ENCODE measurements at places on chromosomes 3 and 15.

- DNase-seq, result no peak
Measured at GRCh38 chr15:31305375-31305774, 21.3 kb upstream of the KLF13 start.

- no peak for DNase-seq
Measured at GRCh38 chr15:94323076-94323475, 91.7 kb downstream of the MCTP2 start.

GRCh38 chr15:39582286-39582976 lies 1.6 kb downstream of the THBS1 start:
- no peak for DNase-seq

- DNase-seq, result no peak
Measured at GRCh38 chr15:90095521-90095959, 6.7 kb downstream of the IDH2 start.

All from C1 segment of cervical spinal cord (tissue), 14 donors.